Endothelial cell (in vitro differentiated cells): ENCODE measurements at places on chromosomes 7 and 10.

- DNase-seq, result no peak
Measured at GRCh38 chr10:107689323-107689722, 524.8 kb upstream of the SORCS1 start.

GRCh38 chr7:151432658-151433521 lies 7.1 kb downstream of the CRYGN start:
- no peak for DNase-seq

DNA sequence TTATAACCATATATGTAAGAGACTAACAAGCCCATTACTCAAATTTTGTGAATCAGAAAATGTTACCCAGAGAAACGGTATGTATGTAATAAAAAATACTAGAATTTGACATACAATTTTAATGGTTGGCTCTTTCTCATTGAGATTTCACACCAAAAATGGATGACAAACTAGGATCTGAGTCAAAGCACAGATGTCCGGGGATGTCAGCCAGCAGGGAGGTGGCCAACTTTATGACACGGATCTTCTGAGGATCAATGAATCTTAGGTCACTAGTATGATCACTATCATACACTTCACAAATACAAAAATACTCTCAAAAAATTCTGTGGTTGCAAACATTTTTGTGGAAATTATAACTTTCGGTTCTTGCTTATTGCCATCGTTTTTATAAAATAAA lies 173.5 kb upstream of the NFE2L3 start:
- DNase-seq, result no peak

- no peak for DNase-seq
Measured at GRCh38 chr7:91957823-91958222, 17.2 kb downstream of the AKAP9 start.

GRCh38 chr10:92692080-92692671 lies 2.4 kb downstream of the HHEX start:
- DNase-seq, result no peak

DNA sequence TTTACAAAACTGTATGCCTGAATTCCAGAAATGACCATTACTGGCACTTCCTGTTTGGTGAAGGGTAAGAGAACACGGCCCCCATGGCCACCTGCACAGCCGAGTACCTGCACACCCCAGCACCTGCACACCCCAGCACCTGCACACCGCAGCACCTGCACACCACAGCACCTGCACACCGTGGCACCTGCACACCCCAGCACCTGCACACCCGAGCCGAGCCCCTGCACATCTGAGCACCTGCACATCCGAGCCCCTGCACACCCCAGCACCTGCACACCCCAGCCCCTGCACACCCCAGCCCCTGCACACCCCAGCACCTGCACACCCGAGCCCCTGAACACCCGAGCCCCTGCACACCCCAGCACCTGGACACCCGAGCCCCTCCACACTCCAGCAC lies 243.5 kb downstream of the DNAJB6 start:
- DNase-seq, result no peak

DNA sequence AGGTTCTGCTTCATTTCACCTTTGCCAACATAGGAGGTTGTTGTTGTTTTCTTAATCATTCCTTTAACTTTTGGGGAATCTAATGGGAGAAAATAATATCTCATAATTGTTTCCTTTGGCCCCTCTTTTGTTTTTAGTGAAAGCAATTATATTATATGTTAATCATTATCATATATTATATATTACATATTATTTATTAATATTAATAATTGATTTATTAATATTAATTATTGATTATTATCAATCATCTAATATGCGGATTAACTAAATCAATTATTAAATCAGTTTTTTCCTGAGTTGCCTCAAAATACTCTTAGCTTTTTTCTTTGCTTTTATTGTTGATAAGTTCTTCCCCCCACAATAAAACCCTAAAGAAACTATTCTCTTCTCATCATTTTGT lies 443.8 kb downstream of the GATA3 start:
- no peak for DNase-seq

DNA sequence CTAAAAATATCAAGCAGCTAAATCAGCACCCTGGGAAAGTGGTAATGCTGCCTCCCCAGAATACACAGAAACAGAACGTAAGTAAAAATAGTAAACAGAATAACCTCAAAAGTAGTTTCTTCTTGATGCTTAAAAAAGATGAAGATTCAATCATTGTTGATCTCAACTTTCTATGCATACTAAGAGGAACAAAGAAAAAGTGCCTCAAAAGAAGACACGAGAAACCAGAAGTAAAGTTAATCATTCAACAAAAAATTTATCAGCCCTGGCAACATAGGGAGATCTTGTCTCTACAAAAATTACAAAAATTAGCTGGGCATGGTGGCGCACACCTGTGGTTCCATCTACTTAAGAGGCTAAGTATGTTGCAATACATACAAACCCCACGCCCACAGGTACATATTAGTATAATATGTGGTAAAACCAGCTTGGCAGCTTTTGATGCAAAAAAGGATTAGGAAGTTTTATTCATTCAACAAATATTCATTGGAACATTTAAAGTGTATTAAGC lies 153.7 kb downstream of the NRBF2 start:
- no peak for DNase-seq

GRCh38 chr10:112880633-112881530 lies 69.2 kb upstream of the TCF7L2 start:
- DNase-seq, result no peak

GRCh38 chr10:32360241-32360640 lies 13.3 kb upstream of the EPC1 start:
- no peak for DNase-seq

DNA sequence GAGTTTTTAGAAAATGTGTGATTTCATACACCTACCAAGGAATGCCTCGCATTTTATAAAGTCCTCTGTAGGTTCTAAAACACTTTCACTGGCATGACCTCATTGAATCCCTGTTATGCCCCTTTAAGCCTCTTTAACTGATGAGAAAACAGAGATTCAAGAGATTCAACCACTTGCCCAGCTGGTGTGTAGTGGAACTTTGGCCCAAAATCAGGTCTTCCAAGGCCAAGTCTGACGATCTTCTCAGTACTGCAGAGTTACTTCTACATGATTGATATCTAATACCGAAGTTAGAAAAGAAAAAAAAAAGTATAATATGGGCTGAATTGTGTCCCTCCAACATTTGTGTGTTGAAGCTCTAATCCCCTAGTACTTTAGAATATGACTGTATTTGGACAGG lies 202.0 kb downstream of the WDR11 start:
- no peak for DNase-seq

GRCh38 chr10:96377816-96378294 lies 19.1 kb upstream of the OPALIN start:
- no peak for DNase-seq

- no peak for DNase-seq
Measured at GRCh38 chr10:49272251-49273081, 26.5 kb upstream of the C10orf71 start.

GRCh38 chr10:3226960-3227744 lies 54.6 kb upstream of the PITRM1 start:
- no peak for DNase-seq

- DNase-seq, result no peak
Measured at GRCh38 chr10:86341361-86341811, 25.2 kb downstream of the GRID1 start.

- DNase-seq, result no peak
Measured at GRCh38 chr10:88433565-88434186, 149.4 kb downstream of the RNLS start.

GRCh38 chr7:119197877-119198527 lies 973.5 kb downstream of the ANKRD7 start:
- DNase-seq, result peak; percentile 25

DNA sequence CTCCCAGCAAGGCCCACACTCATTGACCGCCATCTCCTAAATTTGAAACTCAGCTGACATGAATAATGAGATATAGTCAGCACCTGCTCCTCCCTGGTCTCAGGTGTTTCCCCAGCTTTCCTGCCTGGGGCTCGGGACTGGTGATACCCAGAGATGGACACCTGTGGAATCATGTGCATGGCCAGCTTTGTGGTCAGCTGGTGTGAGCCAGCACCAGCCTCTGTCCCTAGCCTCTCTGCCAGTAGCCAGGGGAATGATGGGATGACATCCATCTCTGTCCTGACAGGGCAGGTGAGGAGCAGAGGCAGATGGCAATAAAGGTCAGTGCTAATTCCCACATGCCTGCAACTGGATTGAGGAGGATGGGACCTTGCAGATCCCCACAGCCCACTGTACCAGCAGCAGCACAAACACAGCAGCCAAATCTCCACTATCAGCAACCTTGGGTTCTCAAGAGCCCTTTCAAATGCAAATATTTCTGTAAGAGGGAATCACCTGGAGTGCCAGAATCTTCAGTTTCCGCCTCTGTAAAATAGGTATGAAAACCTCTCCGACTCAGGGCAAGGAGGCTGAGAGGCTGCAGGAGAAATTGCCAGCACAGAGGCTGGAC lies 329.2 kb upstream of the ZMIZ1 start:
- no peak for DNase-seq

DNA sequence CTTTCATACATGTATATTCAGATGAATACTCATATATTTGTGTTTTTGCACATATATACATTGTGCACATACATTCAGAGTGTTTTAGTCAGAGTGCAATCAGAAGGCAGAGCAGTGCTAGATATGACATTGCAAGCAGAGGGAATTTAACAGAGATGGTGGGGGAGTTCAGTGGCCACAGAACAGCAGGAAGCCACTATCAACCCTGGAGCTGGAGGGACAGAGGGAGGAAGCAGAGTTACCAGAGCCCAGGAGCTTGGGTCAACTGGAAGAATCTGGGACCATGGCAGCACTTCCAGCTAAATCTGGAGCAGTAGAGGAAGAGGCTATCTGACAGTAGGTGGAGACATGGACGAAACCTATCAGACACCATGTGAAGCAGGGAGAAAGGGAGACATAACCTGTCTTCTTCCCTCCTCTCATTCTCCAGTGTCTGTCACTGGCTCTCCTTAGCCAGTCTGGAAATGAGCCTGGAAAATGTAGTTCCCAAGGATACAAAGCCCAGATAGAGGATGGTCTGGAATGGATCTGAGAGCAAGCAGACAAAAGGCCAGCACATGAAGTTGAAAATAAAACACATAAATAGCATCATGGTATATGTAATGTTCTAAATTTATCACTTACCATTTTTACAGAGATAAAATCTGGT lies 33.6 kb upstream of the HERPUD2 start:
- no peak for DNase-seq

GRCh38 chr7:129550693-129551360 lies 48.5 kb downstream of the SMKR1 start:
- DNase-seq, result no peak
